ENCODE measurements at places on chromosomes 12 and 14.

DNA sequence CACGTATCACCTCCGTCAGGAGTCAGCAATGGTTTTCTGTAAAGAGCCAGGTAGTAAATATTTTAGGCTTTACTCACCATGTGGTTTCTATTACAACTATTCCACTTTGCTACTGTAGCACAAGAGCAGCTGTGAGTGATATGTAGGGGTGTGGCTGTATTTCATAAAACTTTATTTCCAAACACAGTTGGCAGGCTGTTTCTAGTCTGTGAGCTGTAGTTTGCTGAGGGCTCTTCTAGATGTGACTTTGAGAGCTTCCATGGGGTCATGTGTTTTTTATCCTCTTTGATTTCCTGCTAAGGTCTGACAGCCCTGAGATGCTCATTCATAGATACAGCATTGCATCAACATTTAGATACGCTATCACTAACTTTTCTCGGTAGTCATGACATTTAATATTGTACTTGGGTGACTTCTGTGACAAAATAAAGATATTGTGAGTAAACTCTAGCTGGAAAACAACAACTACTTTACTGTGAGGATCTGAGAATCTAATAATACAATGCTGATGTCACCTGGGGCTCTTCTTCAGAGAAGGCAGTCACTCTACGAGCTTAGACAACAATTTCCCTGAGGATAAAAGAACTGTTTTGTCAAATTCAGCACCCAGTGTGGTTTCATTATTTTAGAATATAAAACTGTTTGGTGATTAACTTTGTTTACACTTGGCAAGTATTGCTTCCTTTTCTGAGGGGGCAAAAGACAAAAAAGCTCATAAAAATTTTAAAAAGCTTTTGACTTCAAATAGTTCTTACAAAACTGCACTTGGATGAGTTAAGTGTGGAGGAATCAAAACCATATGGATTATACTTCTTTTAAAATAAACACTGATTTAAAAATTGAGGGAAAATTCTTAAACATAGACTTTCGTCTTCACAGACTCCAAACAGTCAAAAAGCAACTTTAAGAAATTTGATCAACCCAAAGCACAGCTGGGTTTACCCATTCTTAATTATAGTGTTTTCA is 231.2 kb upstream of the DCN start:
- DNase-seq, result no peak

DNA sequence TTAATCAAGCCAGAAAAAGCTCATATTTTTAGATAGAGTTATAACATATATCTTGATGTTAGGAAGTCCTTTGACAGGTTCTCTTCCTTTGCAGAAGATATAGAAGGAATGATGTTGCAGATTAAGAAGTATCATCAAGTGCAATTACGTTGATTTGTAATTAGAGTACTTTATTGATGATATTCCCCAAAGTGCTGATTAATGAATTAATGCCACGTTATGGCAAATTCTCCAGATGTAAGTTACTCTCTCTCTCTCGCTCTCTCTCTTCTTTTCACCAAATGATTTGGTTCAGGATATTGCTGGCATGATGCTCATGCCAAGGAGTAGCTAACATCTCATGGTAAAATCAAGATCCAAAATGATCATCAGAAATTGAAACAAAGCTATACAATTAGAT is 18.1 kb upstream of the CAND1 start:
- no peak for DNase-seq

DNA sequence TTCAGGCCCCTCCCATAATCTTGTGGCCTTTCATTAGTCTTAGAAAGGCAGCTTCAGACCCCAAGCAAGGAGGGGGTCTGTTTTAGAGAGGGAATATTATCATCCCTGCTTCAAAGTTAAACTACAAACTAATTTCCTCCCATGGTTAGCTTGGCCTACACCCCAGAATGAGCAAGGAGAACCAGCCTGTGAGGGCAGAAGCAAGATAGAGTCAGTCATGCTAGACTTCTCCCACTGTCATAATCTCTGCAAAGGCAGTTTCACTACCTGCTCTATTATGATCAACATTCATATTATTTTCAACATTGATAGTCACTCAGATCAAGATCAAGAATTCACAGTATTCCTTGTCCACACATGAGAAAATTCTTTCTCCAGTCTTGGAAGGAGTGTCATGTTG is 105.1 kb downstream of the GXYLT1 start:
- no peak for DNase-seq

DNA sequence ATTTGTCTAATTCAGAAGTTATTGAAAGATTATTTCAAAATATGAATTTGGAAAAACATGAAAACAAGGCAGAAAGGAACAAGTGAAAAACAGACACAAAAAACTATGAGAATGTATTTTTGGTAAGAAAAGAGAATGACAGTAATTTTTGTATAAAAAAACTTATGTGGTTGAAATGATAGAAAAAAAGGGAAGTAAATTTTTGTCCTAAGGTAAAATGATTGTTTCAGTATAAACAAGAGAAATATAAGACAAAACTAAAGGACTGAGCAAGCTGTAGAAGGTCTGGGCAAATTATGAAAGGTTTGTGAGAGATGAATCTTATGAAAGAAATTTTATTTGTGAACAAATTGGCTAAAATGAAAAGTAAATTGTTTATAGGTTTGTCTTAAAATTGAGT is 44.6 kb downstream of the CEP83 start:
- no peak for DNase-seq

GRCh38 chr14:103126873-103127304 is 3.6 kb downstream of the TNFAIP2 start:
- DNase-seq, result no peak

GRCh38 chr14:56659964-56660551 is 80.5 kb downstream of the TMEM260 start:
- DNase-seq, result peak; percentile 73

DNA sequence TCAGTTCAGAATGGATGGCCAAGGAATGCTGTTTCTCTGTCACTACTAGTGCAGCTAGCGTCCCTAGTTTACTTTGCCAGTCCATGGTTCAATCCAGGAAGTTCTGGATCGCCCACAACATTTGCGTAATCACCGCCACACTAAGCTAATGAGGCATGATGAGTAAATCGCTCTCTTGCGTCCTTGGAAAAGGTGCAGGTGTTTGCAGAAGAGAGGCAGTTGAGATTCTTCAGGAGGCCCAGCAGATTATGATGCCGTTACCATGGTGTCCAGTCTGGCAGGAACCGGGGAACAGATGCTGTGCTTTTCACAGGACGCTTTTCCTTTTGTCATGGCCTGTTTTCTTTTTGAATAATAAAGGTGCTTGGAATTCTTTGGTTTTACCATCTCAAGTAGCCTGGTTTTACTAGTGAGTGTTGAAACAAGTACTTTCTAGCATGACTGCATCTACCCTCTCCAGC is 9.0 kb downstream of the TPH2 start:
- DNase-seq, result peak; percentile 5

DNA sequence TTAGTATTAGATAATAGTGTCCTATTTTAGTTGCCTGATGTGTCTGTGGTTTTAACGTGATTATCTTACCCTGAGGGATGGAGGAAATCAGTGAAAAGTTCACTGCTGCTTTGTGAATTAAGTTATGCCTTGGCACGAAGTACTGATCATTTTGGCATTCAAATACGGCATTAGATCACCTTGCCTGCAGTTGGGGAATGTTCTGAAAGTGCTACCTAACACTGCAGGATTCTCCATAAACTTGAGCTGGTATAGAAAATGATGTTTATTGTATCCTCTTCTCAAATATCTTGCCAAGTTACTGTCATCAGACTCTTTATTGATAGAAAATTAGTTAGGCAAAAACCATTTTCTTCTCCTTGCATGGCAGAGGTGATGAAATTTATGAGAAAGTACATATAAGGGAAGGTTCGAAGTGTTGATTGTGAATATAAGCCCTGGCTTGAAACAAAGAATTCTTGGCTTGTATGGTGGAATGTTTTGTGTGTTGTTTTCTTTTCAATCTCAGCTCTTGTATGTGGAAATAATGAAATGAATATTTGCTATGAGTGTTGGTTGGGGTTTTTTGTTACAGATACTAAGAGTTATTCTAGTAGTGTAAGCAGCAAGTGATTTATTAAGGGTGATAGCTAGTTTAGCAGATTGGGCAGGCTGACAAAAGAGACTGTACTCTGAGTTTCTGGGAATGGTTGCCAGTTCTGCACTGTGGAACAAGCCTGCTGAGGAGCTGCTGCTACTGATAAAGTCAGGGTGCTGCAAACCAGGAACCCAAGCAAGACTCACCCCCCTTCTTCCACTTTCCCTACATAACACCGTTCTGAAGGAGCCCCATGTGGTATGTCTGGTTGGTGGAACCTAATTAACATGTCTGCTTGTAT is 448.3 kb downstream of the PCNX1 start:
- no peak for DNase-seq

GRCh38 chr14:103552011-103552845 is 10.2 kb downstream of the BAG5 start:
- DNase-seq, result no peak

GRCh38 chr12:6604259-6605029 is 2.7 kb downstream of the CHD4 start:
- no peak for DNase-seq

DNA sequence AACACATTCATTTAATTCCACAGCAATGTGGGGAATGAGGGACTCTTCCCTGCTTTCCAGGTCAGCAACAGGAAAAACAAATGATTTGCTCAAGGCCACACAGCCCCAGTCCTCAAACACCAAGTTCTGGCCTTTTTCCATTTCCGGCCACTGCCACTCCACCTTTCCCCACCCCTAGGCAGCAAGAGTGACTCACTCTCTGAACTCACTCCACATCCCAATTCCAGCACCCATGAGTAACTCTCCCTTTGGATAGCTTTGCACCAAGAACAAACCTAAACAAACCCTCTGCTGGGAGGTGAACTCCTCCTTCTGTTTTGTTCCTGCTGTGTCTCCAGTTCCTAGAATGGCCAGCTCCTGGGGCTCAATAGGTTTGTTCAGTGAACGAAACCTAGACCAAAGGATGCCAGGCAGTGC is 30.4 kb upstream of the PLEKHG6 start:
- peak; percentile 77 for DNase-seq

- DNase-seq, result no peak
Observed at GRCh38 chr14:91899213-91899612, 31.9 kb upstream of the TC2N start.

- peak; percentile 46 for DNase-seq
Observed at GRCh38 chr12:122891661-122892525, 4.0 kb downstream of the VPS37B start.

- no peak for DNase-seq
Observed at GRCh38 chr12:24966951-24967564, 18.2 kb upstream of the BCAT1 start.

- DNase-seq, result no peak
Observed at GRCh38 chr14:24783791-24784190, 149.8 kb upstream of the GZMB start.

DNA sequence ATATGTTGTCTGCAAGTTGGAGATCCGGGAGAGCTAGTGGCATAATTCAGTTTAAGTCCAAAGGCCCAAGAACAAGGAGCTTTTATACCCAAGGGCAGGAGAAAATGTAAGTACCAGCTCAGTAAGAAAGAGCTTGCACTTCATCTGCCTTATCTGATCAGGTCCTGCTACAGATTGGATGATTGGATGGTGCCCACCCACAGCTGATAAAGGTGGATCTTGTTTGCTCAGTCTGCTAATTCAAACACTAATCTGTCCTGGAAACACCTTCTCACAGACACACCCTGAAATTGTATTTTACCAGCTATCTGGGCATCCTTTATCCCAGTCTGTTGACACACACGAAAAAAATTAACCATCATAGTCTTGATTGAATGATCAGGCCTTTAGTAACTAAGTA is 230.7 kb upstream of the SLC16A7 start:
- no peak for DNase-seq

GRCh38 chr14:44795725-44796124 is 166.0 kb downstream of the KLHL28 start:
- DNase-seq, result no peak

DNA sequence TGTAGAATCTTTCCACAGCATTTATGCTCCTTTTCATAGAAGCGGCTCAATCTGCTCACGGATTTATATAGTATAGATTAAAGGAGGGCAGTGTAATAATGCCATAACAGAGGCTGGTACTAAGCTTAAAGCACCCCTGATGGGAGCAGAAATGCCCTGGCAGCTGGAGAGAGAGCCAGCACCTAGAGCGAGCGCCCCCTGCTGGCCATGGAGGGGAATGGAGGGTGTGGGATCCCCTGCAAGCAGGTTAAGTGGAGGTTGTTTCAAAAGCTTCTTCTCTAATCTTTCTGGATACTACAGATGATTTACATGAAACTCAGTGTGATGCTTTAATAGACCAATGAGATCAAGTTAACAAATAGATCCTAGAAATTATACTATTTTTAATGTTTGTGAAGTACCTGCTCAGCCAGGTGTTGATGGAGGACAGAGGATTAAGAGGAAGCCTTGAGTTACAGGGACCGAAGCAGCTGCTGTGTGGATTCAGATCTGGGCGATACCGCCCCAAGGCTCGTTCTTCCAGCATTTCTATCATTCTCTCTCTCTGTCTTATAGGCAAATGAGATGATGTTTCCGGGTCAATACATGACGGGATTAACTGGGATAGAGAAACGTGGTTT is 1519.3 kb upstream of the TMEM132C start:
- no peak for DNase-seq

GRCh38 chr14:101820283-101820798 is 58.8 kb downstream of the PPP2R5C start:
- DNase-seq, result no peak

- DNase-seq, result no peak
Observed at GRCh38 chr14:32366256-32366879, 37.3 kb downstream of the AKAP6 start.

DNA sequence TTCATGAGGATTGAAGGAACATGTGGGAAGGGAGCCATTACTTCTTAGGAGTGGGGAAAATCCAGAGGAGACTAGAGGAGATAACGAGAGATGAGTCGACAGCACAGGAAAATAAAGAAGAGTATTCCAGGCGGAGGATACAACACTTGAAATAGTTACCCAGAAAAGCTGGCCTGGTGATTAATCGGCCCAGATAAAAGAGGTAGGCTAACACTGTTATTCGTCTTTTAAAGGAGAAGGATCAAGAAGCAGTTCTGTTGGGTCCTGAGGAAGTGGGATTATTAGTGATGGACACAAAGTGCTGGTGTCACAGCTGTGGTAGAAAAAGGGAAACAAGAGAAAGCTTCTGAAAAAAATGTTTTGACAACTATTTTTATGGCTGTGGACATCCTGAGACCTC is 425.3 kb downstream of the ZFP36L1 start:
- no peak for DNase-seq

DNA sequence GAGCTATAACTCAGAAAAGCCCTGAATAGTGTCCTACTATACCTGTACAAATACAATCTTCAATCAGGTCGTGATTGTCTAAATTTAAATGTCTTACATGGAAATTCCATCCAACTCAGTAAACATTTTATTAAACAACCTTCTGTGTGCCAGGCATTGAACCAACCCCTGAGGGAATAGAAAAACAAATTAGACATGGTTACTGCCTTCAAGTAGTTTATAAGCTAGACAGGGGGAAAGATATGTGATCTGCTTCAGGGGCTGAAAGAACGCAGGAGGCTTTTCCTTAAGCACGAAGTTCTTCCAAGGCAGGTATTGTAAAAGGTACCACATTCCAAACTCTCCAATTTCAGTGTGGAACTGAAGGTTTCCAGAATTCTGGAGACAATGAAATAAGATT is 39.7 kb upstream of the STAB2 start:
- no peak for DNase-seq

GRCh38 chr12:57724003-57724935 is 14.3 kb downstream of the AGAP2 start:
- no peak for DNase-seq

- DNase-seq, result no peak
Observed at GRCh38 chr12:68391937-68392336, 59.8 kb upstream of the MDM1 start.
